Activated CD4-positive, alpha-beta T cell treated with anti-CD3 and anti-CD28 coated beads, Interleukin-2, amount 10 ng/mL, durations not matched to agents 7 days and 5 days (primary cell): ENCODE measurements at places on chromosomes 2 and 18. TPM values are rescaled to one million over a fixed set of nuclear protein-coding genes. Genes with fewer than 3 reads are reported as not detected.
A peak's percentile ranks its signal among the peaks of the same experiment; 100 is the strongest.

- H3K36me3 ChIP-seq: no peaks in the 10 kb centered on the region
- H3K27me3 ChIP-seq: peaks cover 10% of the 10 kb centered on the region
- no peak overlapping the region for H3K27ac ChIP-seq
- H3K4me3 ChIP-seq: no peak overlapping the region
Measured at GRCh38 chr2:120434492-120435308, 88.8 kb downstream of the INHBB start.

DNA sequence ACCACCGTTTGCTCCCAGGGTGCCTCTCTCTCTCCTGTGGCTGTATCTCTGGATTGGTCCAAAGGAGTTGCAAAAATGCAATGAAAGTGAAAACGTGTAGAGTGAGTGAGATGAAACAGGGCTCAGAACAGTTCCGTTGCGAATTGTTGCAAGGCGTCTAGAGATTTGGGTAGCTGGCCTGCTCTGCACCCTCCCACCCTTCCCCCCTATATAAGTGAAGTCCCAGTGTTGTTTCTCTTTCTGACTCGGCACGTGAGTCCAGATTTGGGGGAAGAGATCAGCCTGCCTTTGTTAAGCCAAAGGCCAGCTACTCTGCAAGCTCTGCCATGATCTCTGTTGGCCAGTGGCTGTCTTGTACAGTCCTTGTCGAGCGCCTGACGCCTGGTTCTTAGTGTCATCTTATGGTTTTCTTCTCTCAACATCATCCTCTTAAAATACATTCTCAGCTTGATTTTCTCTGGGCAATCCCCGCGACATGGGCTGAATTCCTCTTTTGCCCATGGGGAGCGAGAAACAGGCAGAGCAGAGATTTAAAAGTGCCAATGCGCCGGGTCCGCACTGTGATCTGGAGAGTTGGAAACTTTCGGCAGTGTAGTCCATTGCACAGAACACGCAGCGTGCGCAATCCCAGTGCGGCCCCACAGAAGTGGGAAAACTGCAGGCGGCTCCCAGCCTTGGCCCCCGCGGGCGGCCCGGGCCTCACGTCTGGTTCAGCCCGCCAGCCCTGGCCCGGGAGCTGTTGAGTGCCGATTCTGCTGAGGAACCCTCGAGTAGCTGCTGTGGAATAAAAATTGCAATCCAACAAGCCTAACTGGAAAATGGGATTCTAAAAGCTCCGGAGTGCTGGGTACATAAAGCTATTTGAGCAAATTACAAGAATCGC lies 9.3 kb downstream of the MEIS1 start:
- H3K36me3 ChIP-seq: no peaks in the 10 kb centered on the region
- H3K4me3 ChIP-seq: no peak overlapping the region
- no peak for DNase-seq
- H3K27ac ChIP-seq: no peak overlapping the region
- H3K4me1 ChIP-seq: peaks cover 3% of the 10 kb centered on the region
- peaks cover 69% of the 10 kb centered on the region for H3K27me3 ChIP-seq

- H3K27ac ChIP-seq: no peak overlapping the region
- H3K36me3 ChIP-seq: no peaks in the 10 kb centered on the region
- H3K4me1 ChIP-seq: no peaks in the 10 kb centered on the region
- no peak overlapping the region for H3K4me3 ChIP-seq
Measured at GRCh38 chr2:104408266-104408665, 445.6 kb upstream of the POU3F3 start.

DNA sequence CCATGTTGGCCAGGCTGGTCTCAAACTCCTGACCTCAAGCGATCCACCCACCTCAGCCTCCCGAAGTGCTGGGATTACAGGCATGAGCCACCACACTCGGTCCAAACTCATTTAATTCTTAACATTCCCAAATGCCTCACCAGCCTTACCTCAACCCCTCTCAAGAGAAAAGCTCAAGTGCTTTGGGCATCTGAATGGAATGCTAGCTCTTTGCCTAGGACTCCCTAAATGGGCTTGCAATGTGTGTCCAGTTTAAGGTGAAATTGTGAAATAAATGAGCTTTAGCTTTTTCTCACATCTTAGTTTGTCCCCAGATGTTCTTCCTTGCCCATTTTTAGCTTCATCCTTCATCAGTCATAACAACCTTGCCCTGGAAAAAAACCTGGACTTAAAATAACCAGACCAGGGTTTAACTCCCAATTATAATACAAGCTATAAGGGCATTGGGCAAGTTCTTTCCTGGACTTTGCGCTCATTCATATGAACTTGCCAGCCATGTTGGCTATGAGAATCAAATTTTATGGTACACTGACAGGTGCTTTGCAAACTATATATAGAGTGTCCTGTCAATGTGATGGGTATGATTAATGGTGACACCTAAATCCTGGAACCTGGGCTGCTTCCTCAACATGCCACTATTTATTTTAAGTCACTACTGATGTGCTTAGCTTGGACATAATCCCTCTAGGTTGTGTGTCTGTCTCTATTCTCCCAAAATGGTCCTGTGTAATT lies 95.1 kb upstream of the SERPINE2 start:
- DNase-seq: no peak
- H3K27me3 ChIP-seq: peaks cover 5% of the 10 kb centered on the region
- no peak overlapping the region for H3K27ac ChIP-seq

Gene GALNT13
- 0.15 TPM for total RNA-seq

DNA sequence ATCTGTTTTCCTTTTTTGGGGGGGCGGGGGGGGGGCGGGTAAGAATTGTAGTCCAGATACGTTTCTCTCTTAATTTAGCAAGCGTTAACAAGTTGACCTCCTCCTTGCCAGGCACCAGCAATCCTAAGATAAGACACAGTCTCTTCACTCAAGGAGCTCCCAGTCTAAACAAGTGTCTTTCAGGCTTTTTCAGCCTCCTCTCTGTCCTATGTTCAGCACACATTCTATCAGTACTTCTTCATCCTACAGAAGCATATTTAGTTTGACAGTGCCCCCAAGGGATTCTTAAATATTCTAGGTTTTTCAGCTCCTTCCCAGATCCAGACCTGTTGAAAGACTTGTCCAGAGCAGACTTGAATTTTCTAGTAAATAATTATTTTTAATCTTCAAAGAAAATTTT lies 2.7 kb downstream of the PPP1CB start:
- no peak for DNase-seq
- no peak overlapping the region for H3K27ac ChIP-seq
- peak overlapping the region; percentile 2 for H3K4me3 ChIP-seq
- H3K4me1 ChIP-seq: peaks cover 56% of the 10 kb centered on the region

Gene HOXD10
- total RNA-seq: not detected

GRCh38 chr2:25000503-25001324 lies 29.0 kb upstream of the DNAJC27 start:
- no peak overlapping the region for H3K27ac ChIP-seq
- no peak for DNase-seq
- no peaks in the 10 kb centered on the region for H3K36me3 ChIP-seq
- no peaks in the 10 kb centered on the region for H3K4me1 ChIP-seq
